ENCODE measurements at places on chromosomes 1 and 21.
A peak's percentile ranks its signal among the peaks of the same experiment; 100 is the strongest.

DNA sequence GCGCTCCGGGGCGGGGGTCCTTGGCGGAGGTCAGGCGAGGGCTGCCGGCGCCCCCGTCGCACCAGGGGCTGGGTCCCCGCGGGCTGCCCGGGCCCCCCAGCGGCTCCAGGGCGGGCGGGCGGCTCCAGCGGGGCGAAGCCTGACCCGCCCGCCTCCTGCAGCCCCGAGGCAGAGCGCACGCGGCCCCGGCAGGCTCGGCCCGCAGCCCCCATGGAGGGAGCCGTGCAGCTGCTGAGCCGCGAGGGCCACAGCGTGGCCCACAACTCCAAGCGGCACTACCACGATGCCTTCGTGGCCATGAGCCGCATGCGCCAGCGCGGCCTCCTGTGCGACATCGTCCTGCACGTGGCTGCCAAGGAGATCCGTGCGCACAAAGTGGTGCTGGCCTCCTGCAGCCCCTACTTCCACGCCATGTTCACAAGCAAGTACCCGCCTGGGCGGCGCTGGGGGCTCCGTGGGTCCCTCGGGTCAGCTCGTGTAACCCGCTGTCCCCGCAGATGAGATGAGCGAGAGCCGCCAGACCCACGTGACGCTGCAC lies 817 bp downstream of the KLHL17 start:
- DNase-seq, result no peak

DNA sequence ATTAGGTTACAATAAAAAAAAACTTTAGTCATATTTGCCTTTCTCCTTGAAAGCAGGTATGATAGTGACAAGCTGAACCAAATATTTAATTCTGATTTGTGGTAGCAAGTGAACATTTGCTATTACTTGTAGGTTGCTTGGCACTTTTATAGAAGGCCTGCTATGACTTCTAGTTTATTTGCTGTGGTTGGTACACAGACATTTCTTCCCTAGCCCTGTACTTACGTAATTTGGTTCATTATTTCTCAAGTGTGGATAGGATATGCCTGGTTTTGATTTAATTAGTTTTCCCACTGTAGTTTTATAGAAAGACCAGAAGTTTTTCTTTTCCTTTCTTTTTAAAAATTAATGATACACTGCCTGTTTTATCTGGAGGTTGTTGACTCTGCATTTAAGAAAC lies 55.9 kb downstream of the PPP2R5A start:
- DNase-seq, result no peak

- peak; percentile 59 for DNase-seq
Observed at GRCh38 chr1:15152318-15153183, 996 bp upstream of the TMEM51 start.

DNA sequence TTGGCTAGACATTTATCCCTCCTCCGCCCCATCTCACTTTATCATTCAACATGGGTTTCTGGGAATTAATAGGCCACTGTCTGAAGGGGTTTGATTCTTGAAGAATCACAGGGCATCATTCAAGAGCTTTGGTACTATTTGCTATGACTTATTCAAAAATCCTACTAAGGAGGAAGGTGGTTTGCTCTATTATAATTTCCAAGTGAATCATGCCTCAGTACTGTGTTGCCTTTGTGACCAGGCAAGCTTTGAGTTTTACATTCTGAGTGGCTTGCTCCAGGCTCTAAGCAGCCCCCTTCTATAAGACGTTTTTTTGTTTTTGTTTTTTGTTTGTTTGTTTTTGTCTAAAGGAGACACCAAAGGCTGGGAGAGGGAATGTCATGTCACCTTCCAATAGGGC lies 2.6 kb downstream of the C1orf21 start:
- DNase-seq, result no peak

GRCh38 chr1:109523706-109524105 lies 14.2 kb upstream of the AMIGO1 start:
- no peak for DNase-seq

DNA sequence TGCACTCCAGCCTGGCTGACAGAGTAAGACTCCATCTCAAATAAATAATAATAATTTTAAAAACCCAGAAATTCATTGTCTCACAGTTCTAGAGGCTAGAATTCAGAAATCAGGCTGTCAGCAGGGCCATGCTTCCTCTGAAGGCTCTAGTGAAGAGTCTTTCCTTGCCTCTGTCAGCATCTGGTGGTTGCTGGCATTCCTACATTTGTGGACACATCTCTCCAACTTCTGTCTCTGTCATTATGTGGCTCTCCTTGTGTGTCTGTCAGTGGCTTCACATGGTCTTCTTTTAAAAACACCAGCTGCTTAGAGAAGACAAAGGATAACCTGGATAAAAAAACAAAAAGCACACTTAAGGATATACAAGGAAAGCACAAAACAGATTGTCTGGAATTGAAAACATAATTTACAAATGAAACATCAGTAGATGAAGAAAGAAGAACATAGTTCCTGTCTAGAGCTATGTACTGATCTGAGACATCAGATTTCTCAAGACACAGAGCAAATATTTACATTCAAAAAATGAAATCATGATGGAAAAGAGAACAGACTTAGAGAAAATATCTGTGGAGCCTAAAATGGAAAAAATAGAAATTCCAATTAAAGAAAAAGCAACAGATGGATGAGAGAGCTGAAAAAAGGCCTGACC lies 32.7 kb upstream of the ASB17 start:
- DNase-seq, result no peak

DNA sequence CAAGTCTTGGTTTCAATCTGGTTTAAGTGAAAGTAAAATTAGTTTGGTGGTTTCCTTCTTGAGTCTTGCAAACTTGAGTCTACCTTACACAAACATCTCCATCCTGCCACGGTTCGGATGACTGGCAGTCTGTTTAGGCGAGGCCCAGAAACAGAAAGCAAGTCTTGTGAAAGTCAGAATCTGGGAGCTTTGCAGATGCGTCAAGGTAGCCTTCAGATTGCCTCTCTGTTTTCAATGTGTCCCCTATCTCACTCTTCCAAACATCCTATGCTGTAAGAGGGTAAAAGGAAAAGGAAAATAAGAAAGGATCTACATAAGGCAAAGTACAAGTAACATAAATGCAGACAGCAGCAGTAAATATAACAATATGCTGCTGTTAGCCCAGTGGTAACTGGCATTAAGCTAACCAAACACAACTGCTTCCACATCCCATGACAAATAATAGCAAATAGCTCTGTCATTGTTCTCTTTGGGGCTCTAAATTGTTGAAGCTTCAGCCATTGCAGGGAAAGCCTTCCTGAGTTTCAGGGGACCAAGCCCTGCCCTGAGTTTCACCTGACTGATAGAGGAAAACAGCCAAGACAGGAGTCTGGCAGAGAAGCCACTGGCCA lies 26.2 kb upstream of the C1orf105 start:
- no peak for DNase-seq

DNA sequence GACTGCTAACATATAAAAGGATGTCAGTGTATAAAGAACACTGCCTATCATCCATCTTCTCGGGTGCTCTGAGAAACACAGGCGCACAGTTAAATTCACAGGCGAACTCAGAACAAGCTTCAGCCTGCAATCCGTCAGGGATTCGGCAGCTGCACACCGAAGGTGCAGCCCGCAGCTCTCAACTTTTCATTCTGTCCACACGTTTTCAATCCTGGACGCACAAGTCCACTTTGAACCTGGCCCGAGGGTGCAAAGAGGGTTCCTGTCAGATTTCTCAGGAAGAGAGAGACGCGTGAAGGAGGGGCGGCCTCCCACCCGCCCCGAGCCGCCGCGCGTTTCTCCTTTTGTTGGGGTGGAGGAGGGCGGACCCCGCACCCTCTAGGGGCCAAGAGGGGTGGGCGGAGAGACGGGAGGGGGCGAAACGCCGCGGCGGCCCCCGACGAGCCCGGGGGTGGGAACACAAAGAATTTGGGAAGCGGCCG lies 724 bp downstream of the DOCK7 start:
- peak; percentile 38 for DNase-seq

DNA sequence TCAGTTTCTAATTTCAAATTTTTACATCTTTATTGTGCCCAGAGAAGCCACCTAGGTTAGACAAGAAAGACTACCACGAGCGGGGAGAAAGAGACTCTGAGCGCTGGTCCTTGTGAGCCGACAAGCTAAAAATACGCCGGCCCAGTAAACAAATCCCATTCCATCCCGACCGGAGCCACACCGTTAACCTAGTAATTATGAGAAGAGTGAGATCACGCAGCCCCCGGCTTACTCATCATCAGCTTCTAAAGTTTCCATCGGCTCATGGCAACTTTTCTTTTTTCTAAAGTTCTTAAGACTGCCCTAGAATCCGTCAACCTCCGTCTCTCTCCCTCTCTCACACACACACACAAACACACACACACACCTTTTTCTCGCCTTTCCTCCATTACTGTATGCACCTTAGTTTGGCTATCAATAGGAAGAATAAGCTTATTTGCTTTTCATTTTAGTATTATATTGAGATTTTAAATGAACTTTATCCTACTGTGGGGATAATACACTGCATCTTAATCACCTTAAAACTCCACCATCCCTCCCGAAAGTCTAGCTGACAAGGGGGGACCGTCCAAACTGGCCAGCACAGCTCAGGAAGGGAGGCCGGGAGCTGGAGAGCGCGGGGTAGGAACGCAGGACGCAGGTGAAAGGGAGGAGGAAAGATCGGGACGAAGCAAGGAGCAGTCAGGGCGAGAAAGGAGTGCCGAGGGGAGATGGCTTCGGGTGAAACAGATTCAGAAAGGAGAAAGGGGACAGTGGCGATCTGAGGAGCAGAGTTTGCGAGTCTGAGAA lies 728 bp downstream of the OTUD7B start:
- DNase-seq, result peak; percentile 25

- no peak for DNase-seq
Observed at GRCh38 chr1:160829766-160830165, 32.9 kb downstream of the CD244 start.

GRCh38 chr1:88982055-88982454 lies 10.4 kb downstream of the KYAT3 start:
- DNase-seq, result no peak

- DNase-seq, result no peak
Observed at GRCh38 chr21:21279193-21279901, 281.1 kb downstream of the NCAM2 start.

GRCh38 chr1:221035662-221036153 lies 156.5 kb downstream of the HLX start:
- DNase-seq, result no peak

- no peak for DNase-seq
Observed at GRCh38 chr1:34870395-34870794, 10.8 kb upstream of the SMIM12 start.

DNA sequence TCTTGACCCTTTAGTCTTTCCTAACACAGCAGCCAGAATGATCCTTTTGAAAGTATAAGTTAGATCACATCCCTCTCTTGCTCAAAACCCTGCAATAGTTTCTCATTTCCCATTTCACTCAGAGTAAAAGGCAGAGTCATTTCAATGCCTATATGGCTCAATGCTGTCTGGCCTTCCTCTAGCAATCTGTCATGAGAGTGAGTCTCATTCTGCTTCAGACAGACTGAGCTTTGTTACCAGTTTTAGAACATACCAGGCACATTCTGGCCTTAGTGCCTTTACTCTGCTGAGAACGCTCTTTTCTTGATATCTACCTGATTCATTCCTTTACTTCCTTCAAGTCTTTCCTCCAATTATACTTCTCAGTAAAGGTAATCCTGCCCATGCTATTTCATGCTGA lies 372.8 kb upstream of the PKN2 start:
- DNase-seq, result no peak

GRCh38 chr1:181989261-181989920 lies 72.1 kb downstream of the ZNF648 start:
- DNase-seq, result peak; percentile 43

DNA sequence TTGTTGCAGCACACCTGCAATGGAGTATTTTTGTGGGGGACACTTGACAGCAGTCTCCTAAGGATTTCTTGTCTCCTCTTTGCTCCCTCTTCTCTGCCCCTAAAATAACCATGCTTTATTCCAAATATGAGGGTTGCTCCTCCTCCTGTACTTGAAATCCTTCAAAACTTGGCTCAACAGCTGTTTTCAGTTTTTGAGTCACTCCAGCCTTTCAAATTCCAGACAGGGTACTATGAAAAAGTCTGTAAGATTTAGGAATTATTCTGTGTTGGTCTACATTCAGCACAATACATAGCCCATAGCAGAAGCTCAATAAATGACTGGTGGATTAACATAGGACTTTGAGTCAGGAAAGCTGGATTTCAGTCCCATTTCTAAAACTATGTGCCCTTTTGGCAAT lies 5.5 kb downstream of the AP4B1 start:
- no peak for DNase-seq

GRCh38 chr21:45138199-45139002 lies 64.0 kb downstream of the ADARB1 start:
- no peak for DNase-seq

Measured in caudate nucleus (tissue), 63 donors.